ENCODE measurements at places on chromosomes 6 and 20.

GRCh38 chr6:139533573-139534471, 159.4 kb upstream of the CITED2 start:
- peak; percentile 81 for DNase-seq

GRCh38 chr20:4780245-4780644, 58.5 kb downstream of the PRND start:
- no peak for DNase-seq

- peak; percentile 92 for DNase-seq
Observed at GRCh38 chr6:131755597-131755996, 44.8 kb upstream of the CTAGE9 start.

DNA sequence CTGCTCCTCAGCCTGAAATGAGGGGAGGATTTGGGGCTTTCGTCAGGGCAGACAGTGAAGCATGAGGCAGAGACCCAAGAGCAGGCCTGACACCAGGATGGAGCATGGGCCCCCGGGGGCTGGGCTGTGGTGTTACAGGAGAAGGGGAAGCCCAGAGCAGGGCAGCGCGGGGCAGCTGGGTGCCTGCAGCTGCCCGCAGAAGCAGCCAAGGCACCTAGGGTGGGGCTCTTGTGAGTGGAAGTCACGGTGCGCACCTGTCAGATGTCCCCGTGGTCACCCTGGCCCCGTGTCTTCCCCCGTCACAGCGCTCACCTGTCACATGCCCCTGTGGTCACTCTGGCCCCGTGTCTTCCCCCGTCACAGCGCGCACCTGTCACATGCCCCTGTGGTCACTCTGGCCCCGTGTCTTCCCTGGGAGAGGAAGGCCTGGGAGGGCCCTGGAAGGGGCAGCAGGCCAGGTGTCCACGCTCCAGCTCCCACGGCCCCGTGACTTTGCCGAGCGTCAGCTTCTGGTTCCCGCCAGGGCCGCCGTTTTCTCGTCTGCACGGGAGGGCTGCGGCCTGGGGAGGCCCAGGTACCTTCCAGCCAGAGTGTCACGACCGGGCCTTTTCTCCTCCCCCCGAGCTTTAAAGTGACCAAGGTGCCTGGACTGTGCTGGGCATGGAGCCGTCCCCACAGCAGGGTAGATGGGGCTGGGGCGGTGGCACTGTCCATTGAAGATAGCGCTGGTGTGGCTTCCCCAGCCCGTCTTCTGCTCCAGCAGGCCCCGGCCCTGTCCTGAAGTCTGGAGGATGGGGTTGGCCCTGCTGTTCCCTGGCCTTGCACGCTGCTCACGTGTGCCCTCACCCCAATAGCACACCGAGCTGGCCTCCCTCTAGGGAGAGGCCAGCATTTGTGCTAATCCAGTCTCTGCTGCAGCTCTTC, 9.4 kb downstream of the ARFGAP1 start:
- DNase-seq = no peak

GRCh38 chr20:62339647-62340062, 27.5 kb downstream of the LAMA5 start:
- DNase-seq = no peak

DNA sequence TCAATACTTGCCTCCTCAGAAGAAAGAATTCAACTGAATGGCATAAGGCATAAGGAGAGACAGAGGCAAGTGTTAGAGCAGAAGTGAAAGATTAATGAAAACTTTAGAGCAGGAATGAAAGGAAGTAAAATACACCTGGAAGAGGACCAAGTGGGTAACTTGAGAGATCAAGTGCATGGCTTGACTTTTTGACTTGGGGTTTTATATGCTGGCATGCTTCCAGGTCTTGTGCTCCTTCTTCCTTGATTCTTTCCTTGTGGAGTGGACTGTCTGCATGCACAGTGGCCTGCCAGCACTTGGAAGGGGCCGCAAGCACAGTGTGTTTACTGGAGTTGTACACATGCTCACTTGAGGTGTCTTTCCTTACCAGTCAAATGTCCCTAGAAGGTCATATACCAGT, 222.1 kb upstream of the UFL1 start:
- DNase-seq = no peak

- DNase-seq = no peak
Observed at GRCh38 chr6:43935921-43936439, 166.0 kb downstream of the VEGFA start.

DNA sequence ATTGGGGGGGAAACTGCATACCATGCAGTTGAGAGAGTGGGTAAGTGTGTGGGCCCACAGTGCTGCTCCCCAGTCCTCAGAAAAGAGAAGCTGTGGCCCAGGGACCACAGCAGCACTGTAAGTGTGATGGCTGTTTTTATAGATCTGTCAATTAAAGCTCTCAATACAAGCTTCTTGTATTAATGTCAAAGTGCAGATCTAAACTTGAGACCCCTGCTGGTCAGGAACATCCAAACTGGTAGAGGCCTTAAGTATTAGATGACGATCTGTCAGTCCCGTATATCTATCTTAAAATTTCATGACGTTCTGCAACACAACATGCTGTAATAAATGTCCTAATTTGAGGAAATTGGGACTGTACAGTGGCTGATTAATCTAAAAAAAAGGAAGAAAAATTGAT, 74.8 kb downstream of the TULP4 start:
- no peak for DNase-seq

DNA sequence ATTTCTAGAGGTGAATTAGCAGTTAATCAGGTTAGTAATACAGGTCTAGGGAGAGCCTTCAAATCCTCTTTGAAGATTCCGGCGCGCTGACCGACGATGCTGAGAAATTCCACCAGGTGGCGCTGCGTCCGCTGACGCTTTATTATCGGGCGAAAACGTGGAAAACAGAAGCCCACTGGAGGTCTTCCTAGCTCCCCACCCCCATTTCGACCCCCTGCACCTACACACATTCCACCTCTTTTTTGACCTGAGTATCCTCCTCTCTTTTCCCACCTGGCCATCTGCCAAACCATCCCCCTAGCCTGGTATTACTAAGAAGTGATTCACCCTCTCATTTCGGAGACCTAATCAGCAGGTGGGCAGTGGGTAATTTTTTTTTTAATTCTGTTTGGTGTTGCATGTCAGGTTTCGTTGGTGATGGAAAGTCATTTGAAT, 65.4 kb upstream of the RIN2 start:
- peak; percentile 65 for DNase-seq
